ENCODE measurements at places on chromosomes 3 and 15.

DNA sequence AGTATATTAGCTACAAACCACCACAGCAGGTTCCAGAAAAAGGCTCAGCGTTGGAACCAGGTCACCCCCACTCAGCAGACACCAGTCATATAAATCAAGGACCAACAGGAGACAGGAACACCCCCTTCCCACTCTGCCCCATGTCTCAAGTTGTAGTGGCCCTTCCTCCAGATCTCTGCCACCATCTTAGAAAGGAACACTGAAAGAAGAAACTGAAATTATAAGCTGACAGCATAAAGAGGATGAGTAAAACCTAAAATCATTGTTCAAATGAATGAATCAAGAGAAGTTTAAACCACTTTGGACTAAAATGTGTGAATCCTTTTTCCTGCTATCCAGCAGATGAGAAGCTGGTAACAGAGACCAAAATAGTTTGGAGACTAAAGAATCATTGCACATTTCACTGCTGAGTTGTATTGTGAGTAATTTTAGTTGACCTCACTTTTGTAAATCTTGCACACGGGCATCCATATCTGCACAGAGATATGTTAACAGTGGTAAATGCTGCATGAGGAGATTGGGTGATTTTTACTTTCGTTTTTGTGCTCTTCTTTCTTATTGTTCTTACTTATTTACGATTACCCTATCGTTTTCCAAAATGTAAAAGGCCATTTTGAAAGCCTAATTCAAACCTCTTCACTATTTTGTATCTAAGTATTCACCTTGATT is 19.8 kb downstream of the CCR3 start:
- no peak for DNase-seq

GRCh38 chr15:28912422-28912821 is 26.6 kb downstream of the APBA2 start:
- no peak for DNase-seq

DNA sequence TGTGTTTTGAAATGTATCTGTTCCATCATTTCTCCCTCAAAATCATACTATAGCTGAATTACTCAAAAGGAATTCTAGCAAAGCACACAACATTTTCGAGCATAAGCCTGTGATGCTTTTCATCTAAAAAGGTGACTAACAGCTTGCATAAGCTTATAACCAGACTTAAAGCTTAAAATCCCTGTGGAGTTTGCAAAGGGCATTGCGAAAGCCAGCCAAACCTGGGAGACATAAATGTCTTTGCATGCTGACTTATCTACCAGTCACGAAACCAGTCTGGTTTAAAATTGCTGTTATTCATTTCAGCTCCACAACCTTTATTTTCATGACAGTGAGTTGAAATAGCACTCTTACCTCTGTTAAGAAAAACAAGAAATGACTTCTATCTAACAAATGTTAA is 35.6 kb upstream of the LIPC start:
- no peak for DNase-seq

- no peak for DNase-seq
These were observed 129.9 kb downstream of the XXYLT1 start for GRCh38 chr3:195140816-195141793.

GRCh38 chr3:147130461-147130860 is 275.9 kb downstream of the ZIC4 start:
- DNase-seq, result no peak

DNA sequence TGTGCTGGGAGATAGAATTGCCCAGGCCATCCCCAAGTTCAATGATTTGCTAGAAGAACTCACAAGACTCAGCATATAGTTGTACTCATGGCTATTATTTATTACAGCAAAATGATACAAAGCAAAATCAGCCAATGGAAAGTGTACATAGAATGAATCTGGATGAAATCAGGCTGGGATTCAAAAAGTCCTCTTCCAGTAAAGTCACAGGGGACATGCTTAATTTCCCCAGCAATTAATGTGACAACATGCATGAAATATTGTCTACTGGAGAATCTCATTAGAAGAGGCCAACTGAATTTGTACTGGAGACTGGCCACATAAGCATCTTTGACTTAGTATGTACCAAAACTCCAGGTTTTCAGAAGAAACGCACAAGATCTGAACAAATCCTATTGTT is 1043.1 kb downstream of the NAALADL2 start:
- DNase-seq, result no peak

- DNase-seq, result no peak
These were observed 26.6 kb downstream of the SUCNR1 start for GRCh38 chr3:151899996-151900395.

DNA sequence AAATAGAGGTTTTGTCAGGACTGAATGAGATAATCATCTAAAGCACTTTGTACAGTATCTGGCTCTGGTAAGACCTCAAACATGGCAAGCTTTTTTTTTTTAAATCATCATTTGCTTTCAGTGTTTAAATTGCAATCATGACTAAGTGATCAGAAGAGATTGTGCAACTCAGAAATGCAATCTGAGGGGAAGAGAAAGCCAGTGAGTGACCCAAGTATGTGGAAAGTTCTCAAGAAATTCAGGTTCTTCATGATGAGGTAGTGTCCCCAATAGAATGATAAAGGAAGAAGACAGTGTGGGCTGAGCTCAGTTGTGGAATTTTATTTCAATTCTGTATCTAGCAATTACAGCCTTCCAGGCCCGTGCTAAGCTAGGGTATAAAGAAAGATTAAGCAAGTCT is 132.2 kb upstream of the TBC1D5 start:
- DNase-seq, result no peak

DNA sequence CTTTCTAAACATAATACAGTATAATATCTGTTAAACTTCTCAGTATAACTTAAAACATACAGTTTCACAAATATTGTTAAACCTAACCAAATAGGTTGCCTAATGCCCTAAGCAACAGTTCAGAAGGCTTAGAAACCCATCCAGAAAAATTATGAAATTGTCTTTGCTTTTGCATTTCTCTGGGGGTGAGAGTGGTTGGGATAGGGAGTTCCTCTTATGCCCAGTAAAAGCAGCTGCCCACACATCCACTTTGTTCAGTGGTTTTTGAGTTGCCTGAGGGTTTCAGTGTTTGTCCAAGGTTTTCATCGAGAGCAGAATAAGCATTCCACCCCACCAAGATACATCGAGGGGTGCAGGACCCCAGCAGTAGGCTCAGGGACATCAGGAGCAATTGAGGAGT is 179.4 kb downstream of the CDIN1 start:
- DNase-seq, result no peak

DNA sequence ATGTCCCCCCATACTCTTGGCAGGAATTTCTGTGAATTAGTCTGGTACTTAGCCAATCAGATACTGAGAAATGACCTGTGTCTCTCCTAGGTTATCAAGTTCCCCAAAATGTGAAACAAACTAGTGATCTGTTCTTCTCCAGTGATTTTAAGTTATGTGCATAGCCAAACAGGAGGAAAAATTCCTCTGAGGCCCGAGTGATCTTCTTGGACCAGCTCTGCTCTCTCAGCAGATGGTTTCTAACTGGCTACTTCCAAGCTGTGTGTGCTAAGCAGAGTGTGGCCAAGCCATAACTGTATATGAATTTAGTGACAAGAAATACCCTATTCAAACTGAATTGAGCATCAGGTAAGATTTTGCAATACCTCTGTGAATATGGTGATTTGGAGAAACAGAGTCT is 89.5 kb downstream of the GREM1 start:
- no peak for DNase-seq

- DNase-seq, result no peak
These were observed 11.9 kb downstream of the ANXA2 start for GRCh38 chr15:60385620-60386552.

DNA sequence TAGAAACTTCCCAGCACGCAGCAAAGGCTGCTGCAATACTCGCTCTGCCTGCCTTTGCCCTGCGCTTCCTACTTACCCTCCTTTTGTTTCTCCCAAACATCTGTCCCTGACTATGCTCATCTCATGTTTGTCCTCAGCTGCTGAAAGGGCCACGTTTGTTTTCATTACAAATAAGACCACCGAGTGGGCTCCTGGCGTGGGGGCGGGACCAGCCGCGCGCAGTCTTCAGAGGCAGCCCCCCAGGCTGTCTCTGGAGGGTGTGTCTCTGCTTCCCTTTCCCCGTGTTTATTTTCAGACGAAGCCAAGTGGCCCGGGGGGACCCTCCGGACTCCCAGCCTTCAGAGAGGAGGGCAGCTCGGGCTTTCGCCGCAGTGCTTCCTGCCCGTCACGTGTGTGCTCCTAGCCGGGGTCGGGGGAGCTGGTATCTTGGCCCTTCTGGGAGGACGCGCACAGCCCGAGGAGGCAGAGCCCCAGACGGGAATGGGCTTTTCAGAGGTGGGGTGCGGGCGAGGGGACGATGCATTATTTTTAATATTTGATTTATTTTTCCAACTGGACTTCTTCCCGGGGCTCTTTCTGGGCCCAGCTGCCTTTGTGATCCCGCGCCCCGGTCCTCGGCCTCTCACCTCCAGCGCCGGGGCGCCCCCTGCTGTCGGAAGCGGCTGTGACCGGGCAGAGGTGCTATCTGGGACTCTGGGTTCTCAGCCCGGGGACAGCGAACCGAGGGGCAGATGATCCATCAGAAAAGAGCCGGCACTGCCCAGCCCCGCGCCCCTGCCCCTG is 70.0 kb upstream of the CGNL1 start:
- peak; percentile 78 for DNase-seq

DNA sequence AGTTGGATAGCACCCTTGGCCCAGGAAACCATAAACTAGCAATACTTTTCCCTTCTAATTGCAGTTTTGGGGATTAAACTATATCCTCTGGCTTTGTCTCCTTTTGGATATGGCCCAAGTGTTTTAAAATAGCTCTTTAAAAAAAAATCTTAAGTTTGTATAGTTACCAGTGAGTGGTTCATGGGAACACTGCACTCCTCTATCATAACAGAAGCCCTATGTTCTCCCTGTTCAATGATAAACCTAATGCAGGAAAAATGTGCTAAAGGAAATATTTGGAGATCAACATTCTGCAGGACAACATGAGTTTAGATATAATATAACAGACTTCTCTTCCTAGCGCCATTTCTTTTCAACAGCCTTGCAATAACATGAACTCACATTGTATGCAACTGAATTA is 13.1 kb downstream of the MRPL47 start:
- DNase-seq, result no peak

GRCh38 chr15:99485153-99485961 is 80.4 kb upstream of the MEF2A start:
- DNase-seq, result no peak

DNA sequence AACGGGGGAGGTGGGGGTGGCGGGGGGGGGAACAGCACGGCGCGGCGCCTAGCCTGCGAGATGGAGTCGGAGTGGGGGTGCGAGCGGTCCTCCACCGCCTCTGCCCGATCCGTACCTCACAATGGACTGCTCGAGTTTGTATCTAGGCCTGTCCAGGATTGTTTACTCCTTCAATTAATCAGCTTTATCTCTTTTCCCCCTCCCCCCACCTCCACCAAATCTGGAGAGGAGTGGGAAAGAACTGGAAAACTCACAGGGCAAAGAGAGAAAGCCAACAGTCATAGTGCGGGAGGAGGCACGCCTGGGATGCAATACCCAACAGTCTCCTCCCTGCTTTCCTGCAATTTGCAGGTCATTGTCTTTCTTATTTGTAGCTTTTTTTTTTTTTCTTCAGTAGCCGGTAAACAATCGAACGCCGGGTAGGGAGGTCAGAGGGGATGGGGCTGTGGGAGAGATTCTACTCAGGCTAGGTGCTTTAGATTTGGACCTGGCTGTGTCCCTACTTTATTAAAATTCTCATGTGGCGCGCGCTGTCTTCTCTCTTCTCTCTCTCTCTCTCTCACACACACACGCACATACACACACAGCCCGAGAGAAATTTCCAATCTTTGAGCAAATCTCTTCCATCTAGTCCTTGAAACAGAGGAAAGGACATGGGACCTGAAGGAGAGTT is 6.9 kb upstream of the MEIS2 start:
- DNase-seq, result no peak

- no peak for DNase-seq
These were observed 246.8 kb upstream of the TOPAZ1 start for GRCh38 chr3:43994657-43995546.

- no peak for DNase-seq
These were observed 130.3 kb downstream of the LIPC start for GRCh38 chr15:58562135-58562534.

- DNase-seq, result no peak
These were observed 254.2 kb downstream of the ZBTB20 start for GRCh38 chr3:114892880-114893279.

DNA sequence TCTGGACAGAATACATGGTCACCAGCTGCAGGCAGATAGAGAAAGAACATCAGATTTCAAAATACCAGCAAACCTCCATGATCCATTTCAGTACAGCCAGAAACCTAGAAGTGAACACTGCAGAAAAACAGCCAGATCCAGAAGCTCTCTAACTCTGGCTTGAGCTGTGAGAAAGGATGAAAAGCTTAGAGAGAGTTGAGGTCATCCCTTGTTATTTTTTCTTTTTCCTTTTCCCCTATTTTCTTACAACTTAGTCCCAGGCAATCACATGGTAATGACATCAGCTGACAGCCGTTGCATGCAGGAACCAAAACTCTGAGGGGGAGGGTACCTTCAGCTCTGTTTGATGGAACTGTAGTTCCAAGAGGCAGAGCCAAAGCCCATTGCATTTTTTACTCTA is 113.2 kb downstream of the TCF12 start:
- DNase-seq, result no peak

- DNase-seq, result no peak
These were observed 4.8 kb downstream of the CCDC12 start for GRCh38 chr3:46971742-46972141.

DNA sequence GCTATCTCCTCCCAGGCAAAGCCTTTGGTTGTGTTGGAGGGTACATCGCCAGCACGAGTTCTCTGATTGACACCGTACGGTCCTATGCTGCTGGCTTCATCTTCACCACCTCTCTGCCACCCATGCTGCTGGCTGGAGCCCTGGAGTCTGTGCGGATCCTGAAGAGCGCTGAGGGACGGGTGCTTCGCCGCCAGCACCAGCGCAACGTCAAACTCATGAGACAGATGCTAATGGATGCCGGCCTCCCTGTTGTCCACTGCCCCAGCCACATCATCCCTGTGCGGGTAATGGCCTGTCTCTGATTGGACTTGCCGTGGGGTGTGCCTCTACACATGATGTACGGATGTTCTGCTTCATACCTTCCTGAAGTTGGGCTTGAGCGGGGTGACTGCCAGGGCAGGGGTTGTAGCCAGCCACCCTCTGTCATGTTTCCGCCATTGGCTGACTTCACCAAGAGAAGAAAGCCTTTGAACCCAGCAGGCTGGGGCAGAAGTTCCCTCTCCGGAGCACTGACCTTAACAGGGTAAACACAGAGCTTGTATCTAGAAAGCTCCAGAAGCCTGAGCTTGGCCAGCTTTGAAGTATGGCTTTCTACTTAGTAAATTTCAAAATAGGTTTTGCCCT is 13.4 kb downstream of the ALAS1 start:
- DNase-seq, result no peak

DNA sequence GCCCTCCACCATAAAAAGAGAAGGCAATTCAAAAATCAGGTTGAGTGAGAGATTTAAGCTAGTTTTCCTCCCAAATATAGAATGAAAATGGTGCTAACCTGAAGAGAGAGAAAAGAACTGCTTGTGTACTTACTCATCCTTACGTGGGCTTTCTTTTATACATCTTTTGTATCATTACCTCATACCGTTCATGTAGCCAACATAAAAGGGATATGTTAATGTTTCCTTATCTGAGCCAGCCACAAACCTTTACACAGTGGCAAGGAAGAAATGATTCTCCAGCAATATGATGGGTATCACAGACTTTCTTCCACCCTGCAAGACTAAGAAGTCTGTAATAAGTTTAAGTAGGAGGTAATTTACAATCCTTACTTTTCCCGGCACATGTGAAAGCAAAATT is 600.8 kb upstream of the ZNF385D start:
- DNase-seq, result no peak

- DNase-seq, result peak; percentile 6
These were observed 9.1 kb downstream of the MRPS11 start for GRCh38 chr15:88476635-88477060.

GRCh38 chr3:197718891-197719290 is 17.8 kb downstream of the RUBCN start:
- no peak for DNase-seq
